RWPE1 (cell line): ENCODE measurements at places on chromosomes 5 and 9.

- no peak for DNase-seq
Observed at GRCh38 chr9:38309324-38310195, 82.9 kb upstream of the ALDH1B1 start.

DNA sequence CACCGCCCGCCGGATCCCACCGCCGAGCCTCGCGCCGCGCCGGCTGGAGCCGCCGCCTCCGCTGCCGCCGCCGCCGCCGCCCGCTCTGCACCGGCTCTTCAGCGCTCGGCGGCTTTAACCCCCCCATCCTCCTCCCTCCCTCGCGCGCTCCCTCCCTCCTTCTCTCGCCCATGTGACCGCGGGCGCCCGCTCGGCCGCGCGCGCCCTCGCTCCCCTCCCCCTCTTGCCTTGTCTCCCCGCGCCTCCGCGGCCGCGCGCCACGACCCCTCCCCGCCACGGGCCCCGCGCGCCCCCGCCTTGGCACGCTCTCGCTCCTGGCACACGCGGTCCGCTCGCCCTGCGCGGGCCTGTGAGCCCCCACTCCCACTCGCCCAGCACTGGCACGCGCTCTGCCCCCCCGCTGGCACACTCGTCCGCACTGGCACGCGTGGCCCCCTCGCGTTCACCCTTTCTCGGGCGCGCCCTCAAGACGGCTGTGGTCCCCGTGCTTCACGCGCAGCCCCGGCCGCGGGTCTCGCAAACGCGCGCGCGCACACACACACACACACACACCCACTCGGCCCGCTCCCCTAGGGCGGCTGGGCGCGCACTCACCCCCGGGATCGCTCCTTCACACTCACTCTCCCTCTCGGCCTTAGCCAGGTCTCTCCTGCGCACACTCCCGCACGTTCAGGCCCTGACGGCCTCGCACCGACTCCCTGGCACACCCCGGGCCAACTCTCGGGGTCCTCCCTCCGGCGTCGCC lies at the start of gene CNTFR:
TSS of gene CNTFR (minus strand) at position 89 of the 745 bp plus-strand sequence. CDS start 20,743 bp downstream, outside the sequence.
- DNase-seq, result no peak

- no peak for DNase-seq
Observed at GRCh38 chr9:130104491-130105193, 50.9 kb downstream of the GPR107 start.

- no peak for DNase-seq
Observed at GRCh38 chr5:38636626-38637025, 80.2 kb upstream of the LIFR start.

- DNase-seq, result no peak
Observed at GRCh38 chr9:90578126-90578815, 64.4 kb downstream of the DIRAS2 start.

GRCh38 chr5:168318240-168318639 lies 26.8 kb downstream of the WWC1 start:
- DNase-seq, result no peak

GRCh38 chr5:96189987-96190386 lies 228.3 kb upstream of the ELL2 start:
- DNase-seq, result no peak

DNA sequence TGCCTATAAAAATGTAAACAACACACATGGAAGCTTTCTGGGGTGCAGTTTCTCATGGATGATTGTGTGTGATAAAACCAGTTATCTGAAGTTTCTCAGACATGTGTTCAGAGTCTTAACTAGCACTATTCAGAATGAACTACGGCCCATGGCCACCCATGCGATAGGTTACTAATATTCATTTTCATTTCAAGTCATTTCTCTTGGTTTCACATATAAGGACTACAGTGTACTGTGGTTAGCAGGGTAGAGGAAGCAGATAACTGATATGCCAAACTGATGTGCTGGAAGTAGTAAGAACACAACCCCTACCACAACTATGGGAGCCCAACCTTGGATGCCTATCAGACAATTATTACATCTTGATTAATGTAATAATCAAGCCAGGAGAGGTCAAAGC lies 372.1 kb downstream of the DTWD2 start:
- DNase-seq, result no peak

DNA sequence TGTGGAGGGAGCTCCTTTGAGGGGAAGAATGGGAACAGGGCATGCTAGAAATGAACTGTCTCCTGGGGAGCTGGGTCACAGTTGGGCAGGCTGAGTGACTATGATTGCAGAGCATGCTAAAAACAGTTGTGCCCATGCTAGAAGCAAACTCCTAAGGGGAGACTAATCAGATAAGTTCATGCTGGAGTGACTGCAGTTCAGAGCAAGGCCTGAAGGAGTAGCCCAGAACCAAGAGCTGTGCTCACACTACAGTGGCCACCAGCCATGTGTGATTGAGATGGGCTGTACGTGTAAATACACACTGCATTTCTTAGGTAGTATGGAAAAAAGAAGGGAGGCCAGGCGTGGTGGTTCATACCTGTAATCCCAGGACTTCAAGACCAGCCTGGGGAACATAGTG lies 10.3 kb upstream of the AK1 start:
- DNase-seq, result no peak

DNA sequence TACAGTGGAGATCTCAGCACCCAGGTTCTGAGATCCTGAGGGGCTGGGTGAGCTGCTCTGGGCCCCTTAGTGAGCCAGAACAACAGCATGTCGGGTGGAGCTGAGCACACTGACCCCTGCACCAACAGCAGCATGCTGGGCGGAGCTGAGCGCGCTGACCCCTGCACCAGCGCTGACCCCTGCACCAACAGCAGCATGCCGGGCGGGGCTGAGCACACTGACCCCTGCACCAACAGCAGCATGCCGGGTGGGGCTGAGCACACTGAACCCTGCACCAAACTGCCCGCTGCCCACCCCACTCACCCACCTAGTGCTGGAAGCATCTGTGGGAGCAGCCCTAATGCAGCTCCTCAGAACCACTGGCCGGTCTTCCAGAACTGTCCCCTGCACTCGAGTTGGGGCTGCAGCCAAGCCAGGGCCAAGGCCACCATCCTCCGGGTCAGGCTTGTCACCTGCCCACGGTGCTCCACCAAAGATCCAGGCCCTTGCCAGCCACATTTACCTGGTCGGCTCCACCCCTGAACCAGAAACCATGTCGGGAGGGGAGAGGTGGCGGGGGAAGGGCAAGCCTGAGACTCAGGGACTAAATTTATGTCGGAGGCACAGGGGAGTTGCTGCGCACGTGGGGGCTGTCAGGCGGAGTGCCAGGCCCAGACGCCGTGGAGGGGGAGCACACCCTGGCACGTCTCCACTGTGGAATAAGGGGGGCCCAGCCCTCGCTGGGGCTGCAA lies 80.3 kb downstream of the ADAMTS2 start:
- DNase-seq, result no peak

GRCh38 chr5:169431386-169431785 lies 130.4 kb upstream of the SLIT3 start:
- DNase-seq, result peak; percentile 64

DNA sequence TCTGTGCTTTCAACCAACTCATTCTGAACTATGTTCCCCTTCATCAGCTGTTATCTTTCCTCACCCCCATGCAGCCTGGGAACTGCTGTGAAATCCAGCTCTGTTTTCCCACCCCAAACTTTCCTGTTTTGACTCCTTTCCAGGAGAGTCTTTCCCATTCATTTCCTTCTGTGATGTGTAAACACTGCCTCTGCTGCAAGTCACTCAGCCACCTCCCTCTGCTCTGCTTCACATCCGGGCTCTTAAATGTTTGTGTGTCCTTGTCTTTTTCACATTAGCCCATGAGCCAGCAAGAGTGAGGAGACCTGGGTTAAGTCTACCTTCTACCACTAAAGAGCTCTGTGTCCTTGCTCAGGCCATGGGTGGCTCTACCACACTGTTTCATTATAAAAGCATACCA lies 137.5 kb downstream of the ICE1 start:
- no peak for DNase-seq

DNA sequence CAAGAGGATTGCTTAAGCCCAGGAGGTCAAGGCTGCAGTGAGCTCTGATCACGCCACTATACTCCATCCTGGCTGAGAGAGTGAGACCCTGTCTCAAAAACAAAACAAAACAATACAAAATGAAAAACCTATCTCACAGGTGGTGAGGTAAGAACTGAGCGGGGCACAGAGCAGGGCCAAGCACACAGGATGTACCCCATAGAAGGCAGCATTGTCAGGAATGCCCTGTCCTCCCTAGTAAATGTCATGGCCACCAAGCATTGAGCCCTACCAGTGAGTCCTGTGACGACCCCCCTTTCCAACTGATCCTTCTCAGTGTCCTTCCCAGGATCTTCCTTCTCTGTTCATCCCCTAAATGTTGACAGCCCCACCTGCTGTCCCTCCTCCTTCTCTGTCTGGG lies 44.6 kb upstream of the ALDH1B1 start:
- DNase-seq, result no peak

DNA sequence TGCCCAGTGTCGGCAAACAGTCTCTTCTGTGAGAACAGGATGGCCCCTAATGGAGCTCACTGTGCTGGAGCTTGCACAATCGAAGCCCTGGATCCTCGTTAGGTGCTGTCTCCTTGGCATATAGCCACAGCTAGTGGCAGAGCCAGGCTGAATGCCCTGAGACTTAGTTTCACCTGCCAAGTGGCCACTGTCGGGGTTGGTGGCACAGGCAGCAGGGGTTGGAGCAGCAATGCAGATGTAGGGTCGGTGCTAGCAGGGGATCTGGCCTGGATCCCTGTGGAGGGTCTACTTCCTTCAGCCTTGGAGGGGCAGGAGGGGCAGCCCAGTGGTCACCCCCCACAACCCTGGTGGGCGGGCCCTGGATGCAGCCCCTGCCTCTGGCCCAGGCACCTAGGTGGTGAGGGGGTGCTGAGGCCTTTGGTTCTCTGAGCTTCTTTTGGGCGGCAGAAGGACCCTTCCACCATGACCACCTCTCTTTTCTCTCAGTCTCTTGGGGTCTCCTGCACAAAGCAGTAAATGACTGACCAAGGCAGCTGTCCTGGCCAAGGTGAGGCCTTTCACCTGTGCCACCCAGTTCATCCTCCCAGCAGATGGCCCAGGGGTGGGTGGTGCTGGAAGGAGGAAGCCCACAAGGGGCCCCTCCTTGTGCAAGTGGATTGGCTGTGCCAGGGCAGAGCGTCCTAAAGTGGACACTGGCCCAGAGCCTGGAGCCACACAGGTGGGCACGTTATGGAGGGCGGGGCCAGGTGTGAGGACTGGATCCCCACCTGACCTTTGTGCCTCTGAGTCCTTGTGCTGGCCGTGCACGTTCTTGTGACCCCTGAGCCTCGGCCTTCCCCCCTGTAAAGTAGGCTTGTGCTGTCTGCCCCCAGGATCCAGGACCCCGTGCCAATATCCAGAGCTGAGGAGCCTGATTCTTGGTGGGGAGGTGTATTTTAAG lies 44.8 kb downstream of the PHF2 start:
- no peak for DNase-seq

- no peak for DNase-seq
Observed at GRCh38 chr5:74196233-74196632, 444.3 kb downstream of the ENC1 start.
